Panc1 (cell line): ENCODE measurements at places on chromosomes 6 and 20.

GRCh38 chr6:34272013-34272926 is 23.5 kb upstream of the SMIM29 start:
- DNase-seq = no peak

GRCh38 chr6:45377043-45377553 is 636 bp downstream of the SUPT3H start:
- no peak for DNase-seq

DNA sequence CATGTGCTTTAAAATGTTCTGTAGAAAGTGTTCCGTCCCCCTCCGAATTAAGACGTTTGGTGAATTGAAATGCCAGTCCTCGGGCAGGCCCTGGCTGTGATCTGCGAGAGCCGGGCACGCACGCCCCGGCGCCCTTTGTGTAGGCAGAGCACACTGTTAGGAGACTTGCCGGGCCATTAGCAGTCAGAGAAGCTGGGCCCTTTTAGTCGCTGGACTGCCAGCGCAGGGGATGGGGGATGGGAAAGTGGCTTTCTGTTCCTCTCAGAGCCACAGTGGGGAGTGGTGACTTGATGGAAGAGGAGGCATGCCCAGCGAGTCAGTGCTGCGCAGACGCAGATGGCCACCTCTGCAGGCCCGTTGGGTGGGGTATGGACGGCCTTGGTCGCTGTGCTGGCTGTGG is 2.2 kb downstream of the PPP1R3G start:
- no peak for DNase-seq

DNA sequence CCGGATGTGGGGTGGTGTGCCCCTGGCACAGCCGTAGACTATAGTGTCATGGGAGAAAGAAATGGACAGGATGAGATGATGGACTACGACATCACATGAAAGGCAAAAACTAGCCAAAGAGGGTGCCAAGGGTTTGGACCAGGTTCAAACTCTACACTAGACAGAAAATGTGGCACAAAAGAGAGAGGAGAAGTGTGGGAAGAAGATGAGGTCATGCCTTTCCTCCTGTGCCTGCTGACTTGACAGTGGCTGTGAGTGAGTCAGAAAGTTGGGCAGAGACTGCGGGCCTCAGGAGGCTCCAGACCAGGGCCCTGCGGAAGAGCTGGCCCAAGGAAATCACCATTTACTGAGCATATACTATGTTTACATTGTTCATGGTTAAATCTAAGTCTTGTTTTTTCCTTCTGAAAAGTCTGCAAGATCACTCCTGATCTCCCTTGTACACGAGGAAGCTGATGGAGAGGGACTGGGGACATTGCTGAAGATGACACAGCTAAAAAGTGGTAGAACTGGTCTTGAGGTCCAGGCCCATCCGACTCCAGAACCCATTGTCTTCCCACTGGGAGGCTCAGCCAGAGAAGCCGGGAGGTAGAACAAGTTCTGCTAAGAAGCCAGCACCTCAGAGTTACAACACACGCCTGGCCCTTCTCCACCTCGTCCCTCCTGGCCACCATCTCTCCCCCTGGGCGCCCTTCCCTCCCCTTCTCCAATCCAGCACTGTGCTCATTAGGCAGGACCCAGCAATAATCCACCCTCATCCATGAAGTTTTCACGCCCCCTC is 35.6 kb downstream of the CNKSR3 start:
- no peak for DNase-seq

- no peak for DNase-seq
Measured at GRCh38 chr6:79212859-79213258, 21.6 kb downstream of the HMGN3 start.
